ENCODE measurements at places on chromosomes 2 and 18. TPM values are rescaled to one million over a fixed set of nuclear protein-coding genes. Genes with fewer than 3 reads are reported as not detected.
A peak's percentile ranks its signal among the peaks of the same experiment; 100 is the strongest.

DNA sequence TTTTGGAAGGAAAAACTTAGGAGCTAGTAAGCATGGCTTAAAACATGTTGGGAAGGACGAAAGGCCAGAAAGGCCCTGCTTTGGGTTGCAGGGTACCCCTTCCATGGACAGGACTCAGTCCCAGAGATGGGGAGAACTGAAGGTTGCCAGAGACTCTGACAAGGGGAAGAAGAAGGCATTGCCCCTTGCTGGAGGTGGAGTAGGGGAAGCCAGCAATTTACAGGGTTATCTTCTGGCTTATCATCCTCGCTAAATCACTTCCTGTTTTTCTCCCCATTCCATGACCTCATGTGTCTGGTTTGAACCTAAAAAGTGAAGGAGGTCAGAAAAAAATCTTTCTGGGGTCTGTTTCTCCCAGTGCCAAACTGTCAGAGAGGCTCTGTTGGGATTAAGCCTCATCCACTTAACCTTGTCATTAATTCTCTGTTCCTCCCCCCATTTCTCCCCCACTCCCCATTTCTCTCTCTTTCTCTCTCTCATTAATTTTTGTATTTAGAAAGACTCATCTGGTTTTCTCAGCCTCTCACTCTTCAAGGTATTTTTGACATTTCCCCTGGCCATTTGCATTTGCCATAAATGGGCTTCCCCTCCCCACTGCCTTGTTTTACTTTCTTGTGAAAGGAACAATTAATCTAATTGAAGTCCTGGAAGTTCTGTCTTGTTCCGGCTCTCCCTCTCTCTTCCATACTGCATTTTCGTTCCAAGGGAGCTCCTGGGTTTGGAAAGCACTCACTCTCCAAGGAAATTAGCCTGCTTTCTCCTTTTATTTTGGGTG, 17.4 kb downstream of the NRP2 start:
- DNase-seq = no peak

DNA sequence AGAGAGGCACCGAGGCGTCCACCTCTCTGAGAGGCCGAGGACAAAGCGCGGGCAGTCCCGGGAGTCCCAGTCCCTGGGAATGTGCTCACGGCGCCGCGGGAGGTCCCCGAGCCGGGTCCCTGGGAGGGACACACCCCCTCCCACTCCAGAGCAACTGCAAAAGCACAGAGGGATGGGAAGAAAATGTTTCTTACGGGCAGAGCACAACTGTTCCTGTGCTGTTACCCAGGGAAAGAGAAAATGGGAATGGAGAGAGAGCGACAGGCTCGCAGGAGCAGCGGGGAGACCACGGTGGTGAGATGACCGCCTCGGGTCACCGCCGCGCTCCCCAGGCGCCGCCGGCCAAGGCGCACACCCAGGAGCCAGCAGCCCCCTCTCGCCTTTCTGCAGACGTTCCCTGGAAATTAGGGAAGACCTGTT, 1.2 kb upstream of the BCL11A start:
- no peak for DNase-seq

- peak; percentile 35 for DNase-seq
Observed at GRCh38 chr2:189024901-189025618, 50.9 kb downstream of the COL3A1 start.

- no peak for DNase-seq
Observed at GRCh38 chr18:62737241-62737873, 22.0 kb downstream of the PHLPP1 start.

DNA sequence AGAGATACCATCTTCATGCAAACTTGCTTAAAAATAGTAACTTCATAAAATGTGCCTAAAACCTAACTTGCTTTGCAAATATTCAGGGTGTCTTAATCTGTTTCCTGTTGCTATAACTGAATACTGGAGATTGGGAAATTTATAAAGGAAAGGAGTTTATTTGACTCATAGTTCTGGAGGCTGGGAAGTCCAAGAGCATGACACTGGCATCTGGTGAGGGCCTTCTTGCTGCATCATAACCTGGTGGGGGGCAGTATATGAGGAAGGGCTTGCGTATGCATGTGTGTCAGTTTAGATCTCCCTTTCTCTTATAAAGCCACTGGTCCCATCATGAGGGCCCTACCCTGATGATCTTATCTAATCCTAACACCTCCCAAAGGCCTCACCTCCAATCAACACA, 166.5 kb downstream of the LPIN1 start:
- no peak for DNase-seq

DNA sequence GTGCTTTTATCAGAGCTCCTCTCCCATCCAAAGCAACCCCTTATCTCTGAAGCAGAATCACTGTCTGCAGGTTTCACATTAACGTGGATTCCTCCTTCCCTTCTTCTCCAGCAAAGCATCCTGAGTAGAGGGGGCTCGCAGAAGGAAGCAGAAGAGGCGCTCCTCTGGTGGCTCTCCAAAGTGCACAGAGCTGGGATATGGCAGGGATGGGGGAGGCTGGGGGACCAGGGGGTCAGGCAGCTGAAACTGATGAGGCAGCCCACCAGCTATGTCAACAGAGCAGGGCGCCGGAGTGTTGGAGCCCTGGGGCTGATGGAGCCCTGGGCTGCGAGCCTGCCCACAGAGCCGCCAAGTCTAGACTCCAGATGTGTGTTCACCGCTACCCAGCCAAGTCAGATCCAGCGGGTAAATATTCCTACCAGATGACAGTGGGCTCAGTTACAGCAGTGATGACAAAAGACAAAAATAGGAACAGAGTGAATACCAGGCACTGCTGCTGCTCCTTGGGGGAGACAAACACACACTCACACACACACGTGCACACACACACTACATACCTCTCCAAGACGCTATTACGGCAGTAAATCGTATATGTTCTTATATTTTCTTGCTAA, 678.3 kb upstream of the ID2 start:
- DNase-seq = peak; percentile 62

The MARCHF4 gene
- polyA plus RNA-seq = 7.3 TPM

The PRSS56 gene
- not detected for polyA plus RNA-seq

The GKN1 gene
- polyA plus RNA-seq = not detected
